ENCODE measurements at places on chromosomes 7 and 10. TPM values are rescaled to one million over a fixed set of nuclear protein-coding genes. Genes with fewer than 3 reads are reported as not detected.

- H3K36me3 ChIP-seq, result no peaks in the 10 kb centered on the region
- no peaks in the 10 kb centered on the region for H3K27me3 ChIP-seq
- DNase-seq, result peak; percentile 64
- H3K4me1 ChIP-seq, result peaks cover 16% of the 10 kb centered on the region
- H3K4me3 ChIP-seq, result no peak overlapping the region
Measured at GRCh38 chr7:47818796-47819606, 129.3 kb downstream of the PKD1L1 start.

GRCh38 chr7:104971290-104972071 is 42.5 kb upstream of the KMT2E start:
- H3K4me3 ChIP-seq, result no peak overlapping the region
- peaks cover 6% of the 10 kb centered on the region for H3K4me1 ChIP-seq
- no peaks in the 10 kb centered on the region for H3K27me3 ChIP-seq

Gene ATG9B
- total RNA-seq, result 3.8 TPM

DNA sequence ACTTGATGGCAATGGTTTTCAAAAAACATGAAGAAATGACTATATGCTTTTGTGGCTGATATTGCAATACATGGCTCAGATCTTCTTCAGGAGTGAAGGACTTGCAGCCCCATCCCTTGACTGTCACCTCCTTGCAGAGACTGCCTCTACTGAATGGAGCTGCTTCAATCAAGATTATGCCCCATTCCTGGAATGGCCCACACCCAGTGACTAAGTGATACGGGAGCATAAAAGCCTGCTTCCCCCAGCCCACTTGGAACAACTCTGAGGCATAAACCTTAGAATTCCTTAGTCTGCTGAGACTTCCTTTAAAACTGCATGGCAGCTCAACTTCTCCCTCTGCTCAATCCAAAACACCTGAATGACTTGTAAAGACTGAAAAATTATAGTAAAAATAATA is 957.1 kb downstream of the SORCS3 start:
- H3K27ac ChIP-seq, result no peak overlapping the region
- H3K27me3 ChIP-seq, result no peaks in the 10 kb centered on the region
- DNase-seq, result no peak
- H3K4me1 ChIP-seq, result peaks cover 16% of the 10 kb centered on the region
- H3K4me3 ChIP-seq, result no peak overlapping the region

GRCh38 chr7:92614660-92615174 is 24.5 kb upstream of the FAM133B start:
- H3K36me3 ChIP-seq, result 0 out of 2 replicates have a peak, but pooled peaks cover 2% of the 10 kb centered on the region
- H3K27ac ChIP-seq, result no peak overlapping the region
- DNase-seq, result no peak
- no peaks in the 10 kb centered on the region for H3K27me3 ChIP-seq
- H3K4me3 ChIP-seq, result no peak overlapping the region

Gene C10orf120
- total RNA-seq, result not detected

DNA sequence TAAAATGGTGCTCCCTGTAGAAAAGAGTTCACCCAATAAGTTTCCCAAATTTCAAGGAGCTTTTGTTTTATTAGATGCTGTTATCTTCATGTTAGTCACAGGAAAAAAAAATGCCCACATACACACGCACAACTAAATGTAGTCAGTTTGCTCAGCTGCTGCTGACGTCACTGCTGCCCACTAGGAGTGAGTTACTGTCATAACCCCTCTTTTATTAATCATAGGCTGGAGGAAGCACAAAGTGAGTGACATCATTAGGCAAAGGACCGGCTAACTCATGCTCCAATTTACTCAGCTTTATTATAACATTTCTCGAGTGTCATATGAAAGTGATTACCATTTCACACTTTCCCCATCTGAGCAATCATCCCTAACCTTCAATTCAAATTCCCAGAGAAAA is 6.7 kb upstream of the INHBA start:
- H3K36me3 ChIP-seq, result no peaks in the 10 kb centered on the region
- H3K27ac ChIP-seq, result no peak overlapping the region
- no peak for DNase-seq
- no peak overlapping the region for H3K4me3 ChIP-seq
- peaks cover 23% of the 10 kb centered on the region for H3K4me1 ChIP-seq
- H3K27me3 ChIP-seq, result peaks cover 23% of the 10 kb centered on the region

DNA sequence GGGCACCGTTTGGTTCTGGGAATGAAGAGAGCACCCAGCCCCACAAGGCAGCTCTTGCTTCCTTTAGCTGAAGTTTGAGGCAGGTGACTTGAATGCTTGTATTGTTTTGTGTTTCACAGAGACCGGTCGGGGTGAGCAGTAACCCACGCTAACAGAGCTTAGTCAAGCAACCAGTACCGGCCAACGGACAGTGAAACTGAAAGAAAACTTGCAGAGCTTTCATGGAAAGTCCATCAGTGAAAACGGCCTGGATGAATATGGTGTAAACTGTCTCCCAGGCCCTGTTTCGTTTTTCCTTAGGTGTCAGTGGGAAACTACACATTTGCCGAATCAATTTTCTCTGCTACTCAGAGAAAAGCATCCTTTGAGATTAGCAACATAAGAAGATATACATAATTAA is 101.1 kb downstream of the LYZL1 start:
- H3K4me3 ChIP-seq, result no peak overlapping the region
- no peaks in the 10 kb centered on the region for H3K27me3 ChIP-seq
- no peak for DNase-seq
- peaks cover 8% of the 10 kb centered on the region for H3K4me1 ChIP-seq
- no peaks in the 10 kb centered on the region for H3K36me3 ChIP-seq

DNA sequence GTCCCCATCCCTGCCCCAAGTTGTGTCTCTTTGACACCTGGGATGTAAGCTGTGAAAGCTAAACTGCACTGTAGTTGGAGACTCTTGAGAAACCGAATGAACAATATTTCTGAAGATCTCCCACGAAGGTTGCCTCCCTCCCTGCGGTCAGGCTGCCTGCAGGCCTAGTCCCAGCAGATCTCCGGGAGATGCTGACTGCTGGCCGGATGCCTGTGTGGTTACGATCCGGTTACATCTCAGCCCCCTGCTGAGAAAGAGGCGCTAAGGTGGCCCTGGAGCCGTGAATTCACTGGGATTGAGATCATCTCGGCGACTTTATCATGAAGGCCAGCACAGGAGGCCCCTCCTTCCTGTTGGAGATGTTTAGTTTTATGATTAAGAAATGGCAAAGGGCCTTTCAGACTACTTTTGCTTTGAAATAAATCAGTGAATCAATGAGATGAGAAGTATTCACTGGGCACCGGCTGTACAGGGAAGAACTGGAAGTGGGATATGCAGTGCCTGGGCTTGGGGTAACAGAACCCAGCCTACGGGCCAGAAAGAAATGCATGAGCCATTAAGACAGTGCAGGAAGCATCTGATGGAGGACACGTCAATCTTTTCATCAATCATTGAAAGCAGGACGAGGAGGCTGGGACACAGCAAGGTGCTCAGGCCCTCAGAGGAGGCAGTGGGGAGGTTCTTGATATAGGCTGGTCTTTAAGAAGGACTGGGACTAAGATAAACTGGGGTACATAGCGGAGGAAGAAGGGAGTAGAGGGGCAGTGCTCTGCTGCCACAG is 177.6 kb downstream of the PRKAG2 start:
- H3K27ac ChIP-seq, result no peak overlapping the region
- no peak for DNase-seq
- no peaks in the 10 kb centered on the region for H3K27me3 ChIP-seq

Gene MGAM2
- not detected for total RNA-seq

GRCh38 chr10:514137-514671 is 175.3 kb downstream of the DIP2C start:
- H3K4me3 ChIP-seq, result no peak overlapping the region
- no peak overlapping the region for H3K27ac ChIP-seq
- H3K36me3 ChIP-seq, result no peaks in the 10 kb centered on the region

DNA sequence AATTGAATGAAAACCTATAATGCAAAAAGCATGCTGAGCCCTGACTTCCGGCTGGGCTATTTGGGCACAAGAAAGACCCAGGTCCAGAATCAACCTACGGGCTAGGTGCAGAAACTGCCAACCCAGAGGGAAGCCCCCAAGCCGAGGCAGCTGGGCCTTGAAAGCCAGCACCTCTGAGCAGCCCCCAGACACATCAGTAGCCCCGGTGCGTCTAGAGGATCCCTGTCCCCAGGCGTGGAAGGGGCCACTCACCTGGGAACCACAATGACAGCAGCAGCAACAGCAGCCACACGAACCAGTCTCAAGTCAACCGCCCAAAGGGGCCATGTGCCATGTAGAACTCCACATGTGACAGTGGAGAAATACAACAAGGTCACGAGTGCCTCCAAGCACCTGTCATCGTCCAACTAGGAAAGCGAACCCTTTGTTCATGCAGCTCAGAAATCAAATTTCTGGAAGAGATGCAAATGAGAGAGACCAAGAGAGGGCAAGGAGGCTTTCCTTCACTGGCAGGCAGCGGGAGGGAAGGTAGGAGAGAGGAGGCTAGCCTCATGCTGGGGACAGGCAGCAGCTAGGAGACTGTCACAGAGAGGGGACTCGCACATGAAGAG is 57.5 kb upstream of the CHST15 start:
- peaks cover 17% of the 10 kb centered on the region for H3K4me1 ChIP-seq
- peaks cover 4% of the 10 kb centered on the region for H3K36me3 ChIP-seq
- DNase-seq, result no peak
- H3K4me3 ChIP-seq, result no peak overlapping the region

DNA sequence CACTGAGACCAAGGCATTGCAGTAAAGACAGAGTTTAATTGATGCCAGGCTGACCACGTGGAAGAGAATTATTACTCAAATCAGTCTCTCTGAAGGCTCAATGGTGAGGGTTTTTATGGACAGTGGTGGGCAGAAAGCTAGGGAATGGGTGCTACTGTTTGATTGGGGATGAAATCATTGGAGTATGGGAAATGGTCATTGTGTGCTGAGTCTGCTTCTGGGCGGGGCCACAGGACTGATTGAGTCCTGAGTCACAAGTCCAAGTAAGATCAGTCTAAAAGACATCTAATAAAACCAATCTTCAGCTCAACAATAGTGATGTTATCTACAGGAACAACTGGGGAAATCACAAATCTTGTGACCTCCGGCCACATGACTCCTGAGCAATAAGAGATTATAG is 868.4 kb downstream of the SORCS3 start:
- H3K4me3 ChIP-seq, result no peak overlapping the region
- DNase-seq, result no peak
- H3K4me1 ChIP-seq, result peaks cover 17% of the 10 kb centered on the region
- no peaks in the 10 kb centered on the region for H3K36me3 ChIP-seq
- no peak overlapping the region for H3K27ac ChIP-seq
- H3K27me3 ChIP-seq, result no peaks in the 10 kb centered on the region

- no peak for DNase-seq
- no peak overlapping the region for H3K4me3 ChIP-seq
- H3K27ac ChIP-seq, result peak overlapping the region; percentile 94
- H3K4me1 ChIP-seq, result peaks cover 73% of the 10 kb centered on the region
- peaks cover 57% of the 10 kb centered on the region for H3K36me3 ChIP-seq
- no peaks in the 10 kb centered on the region for H3K27me3 ChIP-seq
Measured at GRCh38 chr7:131511774-131512535, 44.5 kb downstream of the PODXL start.

- no peak overlapping the region for H3K27ac ChIP-seq
- H3K27me3 ChIP-seq, result peaks cover 5% of the 10 kb centered on the region
Measured at GRCh38 chr7:92881091-92881485, 44.7 kb upstream of the CDK6 start.

DNA sequence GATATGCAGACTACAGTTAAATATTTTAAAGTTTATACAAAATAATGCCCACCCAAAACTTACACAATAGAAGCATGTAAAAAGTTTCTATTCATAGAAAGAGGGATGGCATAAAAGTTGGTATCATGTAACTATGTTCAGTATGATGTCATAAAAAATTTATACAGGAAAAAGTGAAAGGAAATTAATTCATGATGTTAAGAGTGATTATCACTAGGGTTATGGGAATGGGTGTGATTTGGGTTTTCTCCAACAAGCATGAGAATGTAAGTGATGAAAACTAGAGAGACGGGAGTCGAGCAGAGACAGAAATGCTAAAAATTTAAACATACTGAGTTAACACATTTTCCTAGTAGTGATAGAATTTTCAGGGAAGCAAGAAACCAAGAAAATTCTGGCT is 52.7 kb downstream of the GDI2 start:
- H3K27me3 ChIP-seq, result no peaks in the 10 kb centered on the region
- no peak for DNase-seq
- no peak overlapping the region for H3K27ac ChIP-seq
- H3K4me1 ChIP-seq, result no peaks in the 10 kb centered on the region
- H3K4me3 ChIP-seq, result no peak overlapping the region
- peaks cover 61% of the 10 kb centered on the region for H3K36me3 ChIP-seq

Gene C7orf25
- total RNA-seq, result 5.5 TPM

GRCh38 chr7:158021836-158022235 is 565.8 kb downstream of the PTPRN2 start:
- H3K27me3 ChIP-seq, result peaks cover 6% of the 10 kb centered on the region
- peaks cover 24% of the 10 kb centered on the region for H3K36me3 ChIP-seq
- DNase-seq, result no peak
- peaks cover 14% of the 10 kb centered on the region for H3K4me1 ChIP-seq

Gene MYO1G
- 0.48 TPM for total RNA-seq

DNA sequence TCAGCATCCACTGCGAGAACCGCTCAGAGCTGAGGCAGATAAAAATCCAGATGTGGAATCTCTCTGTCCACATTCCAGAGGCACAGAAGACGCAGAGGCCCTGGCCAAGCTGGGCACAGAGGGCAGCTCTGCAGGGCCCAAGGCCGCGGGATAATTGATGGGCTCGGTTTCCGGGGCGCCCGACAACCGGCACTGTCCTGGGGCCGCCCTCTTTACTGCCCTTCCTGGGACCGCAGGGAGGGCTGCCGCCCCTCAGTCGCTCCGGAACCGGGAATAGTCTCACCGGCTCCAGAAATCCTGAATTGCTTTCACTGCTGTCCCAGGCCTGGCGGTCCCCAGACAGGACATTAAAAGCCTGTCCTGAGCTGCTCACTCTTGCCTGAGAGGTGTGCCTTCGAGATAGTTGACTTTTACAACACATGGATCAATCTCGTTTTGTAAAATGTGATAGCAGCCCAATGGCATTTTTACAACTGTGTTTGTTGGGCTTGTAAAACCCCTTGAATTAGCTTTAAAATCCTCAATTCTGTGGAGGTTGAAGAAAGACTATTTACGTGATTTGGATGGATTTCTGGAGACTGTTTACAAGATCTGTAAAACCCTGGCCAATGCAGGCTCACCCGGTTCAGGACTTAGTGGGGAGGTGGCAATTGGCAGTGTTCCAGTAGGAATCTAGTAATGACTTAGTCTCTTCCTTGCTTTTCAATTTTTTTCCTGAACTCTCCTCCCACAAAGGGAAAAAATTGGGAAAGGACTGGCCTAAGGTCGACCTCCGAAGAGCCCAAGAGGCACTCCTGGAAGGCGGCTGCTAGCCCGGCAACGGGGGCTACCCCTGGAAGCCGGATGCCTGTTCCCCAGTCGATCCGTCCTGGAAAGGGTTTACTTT is 1.4 kb upstream of the HOXA6 start:
- H3K4me1 ChIP-seq, result peaks cover 24% of the 10 kb centered on the region
- H3K4me3 ChIP-seq, result no peak overlapping the region
- H3K27ac ChIP-seq, result no peak overlapping the region
- peaks cover 100% of the 10 kb centered on the region for H3K27me3 ChIP-seq
- no peaks in the 10 kb centered on the region for H3K36me3 ChIP-seq
- no peak for DNase-seq

GRCh38 chr10:91682912-91683311 is 50.0 kb upstream of the PPP1R3C start:
- H3K4me3 ChIP-seq, result no peak overlapping the region
- DNase-seq, result no peak
- no peaks in the 10 kb centered on the region for H3K27me3 ChIP-seq
- H3K27ac ChIP-seq, result no peak overlapping the region
- peaks cover 19% of the 10 kb centered on the region for H3K4me1 ChIP-seq

GRCh38 chr10:70540089-70540788 is 61.7 kb downstream of the PALD1 start:
- H3K36me3 ChIP-seq, result no peaks in the 10 kb centered on the region
- H3K27me3 ChIP-seq, result no peaks in the 10 kb centered on the region
- H3K4me1 ChIP-seq, result peaks cover 16% of the 10 kb centered on the region

GRCh38 chr10:23351926-23352519 is 7.4 kb upstream of the C10orf67 start:
- no peak overlapping the region for H3K4me3 ChIP-seq
- H3K27me3 ChIP-seq, result no peaks in the 10 kb centered on the region
- peaks cover 3% of the 10 kb centered on the region for H3K4me1 ChIP-seq
